HCEC 1CT (cell line): ENCODE measurements at places on chromosomes 2 and 18.

- no peak for DNase-seq
Measured at GRCh38 chr2:193562031-193562430, 1367.3 kb upstream of the TMEFF2 start.

DNA sequence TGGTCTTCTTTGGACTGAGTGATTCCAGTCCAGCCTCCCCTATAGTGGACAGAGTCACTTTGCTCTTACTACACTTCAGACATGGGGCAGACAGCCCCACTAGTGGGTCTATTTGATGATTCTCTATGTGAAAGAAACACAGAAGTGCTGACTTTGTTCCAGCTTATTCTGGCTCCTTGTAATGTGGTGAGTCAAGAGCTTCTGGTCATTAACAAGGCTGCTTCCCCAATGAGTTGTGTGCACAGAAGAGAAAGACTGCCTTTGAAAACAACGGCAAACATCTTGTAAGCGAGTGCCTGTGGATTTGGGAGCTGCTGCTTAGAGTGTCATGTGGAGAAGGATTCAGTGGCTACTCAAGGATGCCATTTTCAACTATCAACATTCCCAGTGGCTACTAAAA lies 39.1 kb downstream of the RMC1 start:
- no peak for DNase-seq

GRCh38 chr18:3094338-3094684 lies 81.4 kb upstream of the LPIN2 start:
- no peak for DNase-seq

GRCh38 chr2:190469771-190470170 lies 61.6 kb downstream of the MFSD6 start:
- no peak for DNase-seq

DNA sequence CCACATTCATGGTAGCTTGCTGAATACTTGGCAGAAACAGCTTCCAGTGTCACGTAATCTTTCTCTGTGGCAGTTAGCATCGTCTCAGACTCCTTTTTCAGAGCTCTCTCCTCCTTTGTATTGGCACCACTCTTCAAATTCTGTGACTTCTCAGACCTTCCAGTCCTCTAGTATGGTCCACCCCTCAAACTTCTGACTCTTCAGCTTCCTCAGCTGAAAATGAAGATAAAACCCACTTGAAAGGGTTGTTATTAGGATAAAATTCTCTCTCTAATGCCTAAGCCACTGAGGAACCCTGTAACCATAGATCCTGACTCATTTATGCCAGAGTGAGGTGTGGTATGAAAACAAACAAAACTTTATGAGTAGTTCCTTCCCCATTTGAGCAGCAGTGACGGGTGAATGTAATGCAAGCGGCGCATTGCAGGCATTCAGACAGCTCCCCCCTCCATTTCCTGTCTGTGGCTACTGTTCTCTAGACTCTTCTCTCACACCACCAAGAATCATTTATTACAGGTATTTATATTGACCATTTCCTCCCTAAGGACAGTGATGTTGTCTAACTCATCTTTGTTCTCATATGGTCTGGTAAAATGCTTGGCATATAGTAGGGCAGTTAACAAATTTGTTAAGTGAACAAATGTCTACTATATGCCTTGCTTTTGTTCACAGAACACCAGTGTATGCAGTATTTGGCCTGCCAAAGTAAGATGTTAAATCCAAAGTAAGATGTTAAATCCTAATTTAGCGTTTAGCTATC lies 35.3 kb downstream of the GALNT1 start:
- DNase-seq = peak; percentile 91

- DNase-seq = no peak
Measured at GRCh38 chr2:139067874-139068273, 287.7 kb upstream of the NXPH2 start.

GRCh38 chr2:98412751-98413458 lies 31.8 kb upstream of the INPP4A start:
- peak; percentile 45 for DNase-seq

- no peak for DNase-seq
Measured at GRCh38 chr2:120066800-120067547, 54.1 kb downstream of the EPB41L5 start.

DNA sequence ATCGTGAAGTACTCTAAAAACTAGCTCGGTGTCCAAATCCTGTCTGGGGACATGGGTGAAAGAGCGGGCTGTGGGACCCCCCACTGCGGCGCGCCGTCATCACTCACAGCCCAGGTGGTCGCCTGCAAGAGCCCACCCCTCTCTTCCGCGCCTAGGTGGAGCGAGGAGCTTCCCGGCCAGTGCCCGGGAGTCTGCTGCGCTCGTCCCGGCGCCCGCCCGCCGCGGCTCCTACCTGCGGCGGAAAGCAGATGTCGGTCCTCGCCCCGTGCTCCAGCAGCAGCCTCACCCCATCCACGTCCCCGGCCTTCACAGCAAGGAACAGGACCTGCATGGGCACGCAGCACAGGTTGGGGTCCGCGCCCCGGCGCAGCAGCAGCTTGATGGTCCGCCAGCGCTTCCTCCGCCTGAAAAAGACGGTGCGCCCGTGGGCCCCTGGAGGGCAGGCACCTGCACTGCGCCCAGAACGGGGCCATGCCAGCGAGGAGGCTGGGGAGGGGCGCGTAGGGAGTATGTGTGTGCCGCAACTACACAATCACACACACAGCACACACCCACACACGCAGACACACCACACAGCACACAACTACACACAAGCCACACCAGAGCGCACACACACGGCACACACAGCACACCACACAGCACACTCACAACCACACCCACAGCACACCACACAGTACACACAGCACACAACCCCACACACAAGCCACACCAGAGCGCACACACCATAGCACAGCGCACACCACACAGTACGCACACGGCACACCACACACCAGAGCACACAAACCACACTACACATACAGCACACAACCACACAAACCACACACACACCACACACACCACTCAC lies 37.4 kb downstream of the ANKMY1 start:
- DNase-seq = no peak

- DNase-seq = no peak
Measured at GRCh38 chr2:513981-514706, 163.1 kb downstream of the TMEM18 start.

GRCh38 chr2:27471961-27472360 lies 17.6 kb downstream of the IFT172 start:
- no peak for DNase-seq

- no peak for DNase-seq
Measured at GRCh38 chr2:85560812-85561279, 447 bp downstream of the GGCX start.

GRCh38 chr2:85736456-85737355 lies 17.1 kb upstream of the ATOH8 start:
- no peak for DNase-seq
